Right cardiac atrium (tissue), 5 donors: ENCODE measurements at places on chromosomes 4 and X.

- DNase-seq: no peak
These were observed 646.4 kb downstream of the IL1RAPL1 start for GRCh38 chrX:29233592-29234183.

- no peak for DNase-seq
These were observed at the start of gene ADH7 for GRCh38 chr4:99435154-99435553. Gene ADH7 (minus strand): TSS chr4:99435342. CDS start chr4:99435233, 109 bp downstream.

DNA sequence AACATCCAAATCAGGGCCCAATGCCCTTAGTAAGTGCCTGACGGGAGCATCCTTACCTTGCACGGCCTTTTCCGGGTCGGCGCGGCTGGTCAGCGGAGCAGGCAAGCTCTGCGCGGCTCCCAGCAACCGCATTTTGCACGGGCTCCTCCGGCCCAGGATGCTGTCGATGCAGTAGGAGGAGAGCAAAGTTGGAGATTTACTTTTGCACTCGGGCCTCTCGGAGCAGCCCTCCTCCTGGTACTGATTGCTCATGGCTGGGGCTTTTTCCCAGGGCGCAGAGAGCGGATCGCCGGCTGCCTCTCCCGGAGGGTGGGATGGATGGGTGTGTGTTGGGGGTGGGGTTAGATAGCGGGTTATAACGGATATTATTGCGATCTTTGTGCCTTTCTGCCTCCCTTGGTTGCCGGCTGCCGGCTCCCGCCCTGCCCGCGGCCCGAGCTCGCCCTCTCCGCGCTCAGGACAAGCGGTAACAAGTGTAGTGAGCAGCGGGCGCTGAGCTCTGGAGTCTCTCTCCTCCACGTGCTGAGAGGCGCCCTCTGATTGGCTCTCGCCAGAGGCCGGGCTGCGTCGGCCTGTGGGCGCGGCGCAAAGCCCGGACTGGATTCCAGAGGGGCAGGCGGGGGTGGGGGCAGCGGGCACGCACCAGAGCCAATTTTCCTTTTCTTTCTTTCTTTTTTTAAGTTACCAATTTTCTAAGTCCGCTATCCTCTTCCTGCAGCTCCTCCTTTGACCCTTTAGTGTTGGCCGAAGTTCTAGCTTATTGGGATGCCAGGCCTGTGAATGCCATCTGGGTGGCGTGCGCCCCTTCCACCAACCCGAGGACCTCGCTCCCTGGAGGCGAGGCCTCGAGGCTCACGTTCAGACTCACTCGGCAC lies at the start of gene ARX:
ARX (minus strand) TSS at position 480 of the 875 bp plus-strand sequence; CDS start at position 252, 228 bp downstream.
- DNase-seq: peak; percentile 69

- no peak for DNase-seq
These were observed 601 bp upstream of the TCEANC start for GRCh38 chrX:13652287-13652793.

GRCh38 chr4:149264093-149264733 lies 551.4 kb downstream of the IQCM start:
- no peak for DNase-seq

DNA sequence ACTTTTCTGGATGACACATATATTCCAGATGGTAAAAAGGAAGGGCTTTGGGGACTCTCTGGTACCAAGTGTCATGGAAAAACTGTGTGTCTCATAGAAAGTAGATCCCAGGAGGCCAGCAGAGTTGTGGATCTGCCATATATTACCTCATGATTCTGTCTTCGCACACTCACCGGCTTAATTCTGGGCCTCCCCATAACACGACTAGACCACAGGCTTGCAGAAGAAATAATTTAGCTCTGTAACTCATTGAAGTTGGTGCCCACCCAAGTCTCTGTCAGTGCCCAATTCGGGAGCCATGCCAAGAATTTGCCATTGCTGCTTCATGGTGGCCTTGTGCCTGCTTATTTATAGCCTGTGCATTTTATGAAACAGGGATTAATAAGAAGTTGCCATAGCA lies 104.5 kb downstream of the AR start:
- DNase-seq: no peak

- DNase-seq: no peak
These were observed 64.7 kb downstream of the NDNF start for GRCh38 chr4:121007660-121008059.

DNA sequence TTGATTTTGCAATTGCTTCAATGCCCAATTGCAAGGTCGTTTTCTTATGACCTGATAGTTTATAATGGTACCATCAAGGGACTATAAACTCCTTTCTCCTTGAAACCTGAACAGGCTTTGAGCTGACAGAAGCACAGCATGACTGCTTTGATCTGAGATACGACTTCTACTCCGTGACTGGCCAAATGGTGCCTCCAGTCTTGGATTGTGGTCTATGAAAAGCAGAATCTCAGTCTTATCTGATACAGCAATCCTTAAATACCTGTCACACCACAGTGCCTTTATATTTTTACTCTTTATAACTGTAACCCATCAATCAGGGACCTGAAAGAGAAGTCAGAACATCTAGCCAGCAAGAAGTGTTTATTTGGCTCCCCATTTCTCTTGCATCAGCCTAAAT lies 93.1 kb downstream of the DOCK11 start:
- DNase-seq: no peak

- no peak for DNase-seq
These were observed 224.7 kb upstream of the PPP1R2C start for GRCh38 chrX:43002526-43003203.

- DNase-seq: no peak
These were observed 15.4 kb upstream of the JADE1 start for GRCh38 chr4:128793859-128794672.

DNA sequence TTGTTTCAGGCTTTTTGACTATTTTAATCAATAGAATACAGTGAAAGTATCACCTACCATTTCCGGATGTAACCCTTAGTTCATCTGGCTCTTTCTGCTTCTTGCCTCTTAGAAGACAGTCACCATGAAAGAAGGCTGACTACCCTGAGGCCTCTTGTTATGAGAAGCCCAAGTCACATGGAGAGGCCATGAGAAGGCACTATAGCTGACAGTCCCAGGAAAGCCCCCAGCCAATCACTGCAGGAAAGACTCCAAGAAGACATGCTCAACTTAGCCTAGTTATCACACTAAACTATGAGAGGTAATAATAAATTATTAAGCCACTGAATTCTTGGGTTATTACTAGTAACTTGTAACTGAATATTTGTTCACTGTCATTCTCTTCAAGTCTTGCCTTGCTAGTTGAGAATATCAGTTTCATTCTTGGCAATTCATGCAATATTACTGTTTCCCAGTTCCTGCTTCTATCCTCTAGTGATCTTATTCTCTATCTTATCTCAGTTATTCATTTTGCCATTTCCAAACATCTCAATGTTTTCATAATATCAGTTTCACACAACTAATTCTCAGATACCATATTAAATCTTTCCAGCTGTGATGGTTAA lies 57.1 kb upstream of the GUCY1A1 start:
- DNase-seq: no peak

- DNase-seq: no peak
These were observed 156.4 kb upstream of the WDR1 start for GRCh38 chr4:10273030-10273429.

GRCh38 chrX:118978451-118978850 lies 4.0 kb downstream of the LONRF3 start:
- DNase-seq: no peak

DNA sequence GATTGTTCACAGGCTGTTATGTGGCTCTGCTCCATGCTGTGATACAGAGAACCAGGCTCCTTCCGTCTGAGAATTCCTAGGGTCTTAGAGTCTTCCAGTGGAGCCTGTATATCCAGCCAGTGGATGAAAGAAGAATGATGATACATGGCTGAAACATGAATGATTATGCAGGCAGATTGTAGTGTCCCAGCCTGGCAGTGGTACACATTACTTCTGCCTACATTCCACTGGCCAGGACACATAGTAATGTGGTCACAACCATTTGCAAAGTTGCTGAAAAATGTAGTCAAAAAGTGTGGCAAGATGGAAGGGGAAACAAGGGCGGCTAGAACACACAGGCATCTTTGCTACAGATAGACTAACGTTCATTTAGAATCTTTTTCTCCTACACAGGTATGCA lies 4.5 kb upstream of the GBA3 start:
- DNase-seq: no peak

- DNase-seq: no peak
These were observed 130.8 kb upstream of the ACSL4 start for GRCh38 chrX:109863811-109864210.

DNA sequence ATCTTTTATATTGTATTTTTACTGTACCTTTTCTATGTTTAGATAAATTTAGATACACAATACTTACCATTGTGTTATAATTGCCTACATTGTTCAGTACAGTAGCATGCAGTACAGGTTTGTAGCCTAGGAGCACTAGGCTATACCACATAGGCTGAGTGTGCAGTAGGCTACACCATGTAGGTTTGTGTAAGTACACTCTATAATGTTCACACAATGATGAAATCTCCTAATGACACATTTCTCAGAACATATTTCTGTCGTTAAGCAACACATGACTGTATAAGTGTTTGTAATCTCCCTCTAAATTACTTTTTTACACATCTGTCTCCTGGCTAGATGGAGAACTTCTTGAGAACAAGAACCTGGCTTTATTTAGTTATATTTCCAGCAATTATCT lies 40.3 kb downstream of the UCHL1 start:
- DNase-seq: no peak

DNA sequence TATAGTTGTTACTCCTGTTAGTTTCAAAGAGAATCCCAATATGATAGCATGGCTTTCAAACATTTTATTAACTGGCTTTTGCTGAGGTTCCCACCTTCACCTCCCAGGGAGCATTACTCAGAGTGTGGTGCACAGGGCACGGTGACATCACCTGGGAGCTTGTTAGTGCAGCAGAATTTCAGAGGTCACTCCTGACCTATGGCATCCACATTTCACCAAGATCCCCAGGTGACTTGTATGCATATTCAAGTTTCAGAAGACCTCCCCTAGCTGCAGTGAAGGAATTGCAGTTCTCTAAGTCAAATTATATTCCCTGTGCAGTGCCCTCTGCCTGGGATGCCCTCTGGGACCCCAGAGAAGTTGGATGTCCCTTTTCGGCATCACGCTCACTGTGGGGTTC lies 29.7 kb upstream of the LNX1 start:
- DNase-seq: no peak

GRCh38 chr4:11072463-11072862 lies 356.2 kb downstream of the HS3ST1 start:
- no peak for DNase-seq

- DNase-seq: no peak
These were observed 28.4 kb upstream of the SULT1E1 start for GRCh38 chr4:69888336-69888735.

GRCh38 chr4:26856906-26857277 lies 3.7 kb upstream of the STIM2 start:
- no peak for DNase-seq

- no peak for DNase-seq
These were observed 63.9 kb downstream of the LCORL start for GRCh38 chr4:17957688-17958087.

DNA sequence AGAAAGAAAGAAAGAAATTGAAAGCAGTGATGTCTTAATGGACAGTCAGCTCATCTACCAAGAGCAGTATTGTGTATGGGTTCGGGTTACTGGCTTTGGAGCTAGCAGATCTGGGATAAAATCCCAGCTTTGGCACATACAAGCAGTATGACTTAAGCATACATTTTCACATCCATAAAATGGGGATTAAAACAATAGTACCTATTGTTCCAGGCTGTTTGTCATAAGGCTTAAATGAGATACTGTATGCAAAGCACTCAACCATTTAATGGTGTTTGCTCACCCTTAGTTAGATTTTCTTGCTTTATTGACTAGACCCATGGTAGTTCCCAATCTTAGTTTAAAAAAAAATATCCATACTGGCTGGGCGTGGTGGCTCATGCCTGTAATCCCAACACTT lies 7.8 kb upstream of the TMEM164 start:
- DNase-seq: no peak

DNA sequence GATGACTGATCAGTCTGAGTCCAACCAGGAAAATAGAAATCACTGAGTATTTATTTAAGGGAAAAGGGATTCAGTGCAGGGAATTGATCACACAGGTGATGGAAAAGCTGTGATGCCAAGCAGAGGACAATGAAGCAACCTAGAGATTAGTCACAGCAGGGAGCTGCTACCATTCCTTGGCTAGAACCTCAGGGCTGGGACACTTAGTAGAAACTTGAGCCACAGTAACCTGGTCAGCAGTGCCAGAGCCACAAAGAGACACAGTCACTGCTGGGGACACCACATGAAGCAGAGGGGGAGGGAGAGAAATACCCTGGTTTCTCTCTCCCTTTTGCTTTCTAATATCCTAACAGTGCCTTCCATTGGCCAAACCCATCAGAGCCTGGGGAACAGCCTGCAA lies 38.7 kb downstream of the RTL9 start:
- no peak for DNase-seq

- DNase-seq: no peak
These were observed 7.1 kb downstream of the FAM13A start for GRCh38 chr4:89049853-89050252.

- no peak for DNase-seq
These were observed 214.6 kb upstream of the MAB21L2 start for GRCh38 chr4:150367326-150367725.

- DNase-seq: no peak
These were observed 33.5 kb upstream of the SCRG1 start for GRCh38 chr4:173432430-173432829.

- no peak for DNase-seq
These were observed 5.0 kb downstream of the NOA1 start for GRCh38 chr4:56972389-56972788.

- DNase-seq: no peak
These were observed 28.3 kb upstream of the DSPP start for GRCh38 chr4:87580057-87580456.

- DNase-seq: no peak
These were observed 138.8 kb downstream of the AREG start for GRCh38 chr4:74583757-74584156.

DNA sequence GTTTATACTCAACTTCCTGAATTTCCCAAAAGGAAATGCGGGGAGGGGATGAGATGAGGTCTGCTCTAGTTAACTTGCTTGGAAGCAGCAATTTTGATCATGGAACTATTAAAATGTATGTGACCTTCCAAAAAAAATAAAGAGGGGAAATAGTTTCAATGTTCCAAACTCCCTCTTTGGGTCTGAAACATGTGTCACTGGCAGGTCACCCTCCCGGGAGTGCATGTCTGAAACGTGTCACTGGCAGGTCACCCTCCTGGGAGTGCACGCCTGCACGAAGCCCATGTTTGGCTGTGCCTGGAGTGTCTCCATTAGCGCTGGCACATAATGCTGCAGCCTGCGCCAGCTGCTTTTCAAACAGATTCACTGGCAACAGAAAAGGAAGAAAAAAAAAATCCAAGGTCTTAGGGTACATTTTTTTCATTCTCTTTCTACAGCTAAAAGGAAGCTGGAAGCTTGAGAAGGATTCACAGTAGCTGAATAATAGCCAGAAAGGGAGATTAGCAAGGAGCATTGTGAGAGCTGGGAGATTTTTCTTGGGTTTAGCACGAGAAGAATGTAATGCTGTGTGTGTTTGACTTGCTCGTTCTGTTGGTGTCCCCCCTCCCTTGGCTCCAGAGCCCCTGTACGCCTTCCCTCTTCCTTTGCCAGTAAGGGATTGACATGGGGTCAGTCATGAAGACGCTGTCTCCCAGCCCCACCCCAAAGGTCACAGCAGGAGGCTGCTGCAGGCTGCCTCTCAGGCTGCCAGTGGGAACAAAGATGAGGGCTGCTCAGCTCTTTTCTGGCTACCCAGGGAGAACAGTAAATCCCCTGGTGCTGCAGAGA lies 39.2 kb upstream of the TLR3 start:
- peak; percentile 94 for DNase-seq

- no peak for DNase-seq
These were observed 13.4 kb upstream of the SRPX start for GRCh38 chrX:38233891-38234667.

GRCh38 chrX:111167334-111167733 lies 71.3 kb downstream of the PAK3 start:
- DNase-seq: no peak
